ENCODE measurements at places on chromosomes 5 and 9.

DNA sequence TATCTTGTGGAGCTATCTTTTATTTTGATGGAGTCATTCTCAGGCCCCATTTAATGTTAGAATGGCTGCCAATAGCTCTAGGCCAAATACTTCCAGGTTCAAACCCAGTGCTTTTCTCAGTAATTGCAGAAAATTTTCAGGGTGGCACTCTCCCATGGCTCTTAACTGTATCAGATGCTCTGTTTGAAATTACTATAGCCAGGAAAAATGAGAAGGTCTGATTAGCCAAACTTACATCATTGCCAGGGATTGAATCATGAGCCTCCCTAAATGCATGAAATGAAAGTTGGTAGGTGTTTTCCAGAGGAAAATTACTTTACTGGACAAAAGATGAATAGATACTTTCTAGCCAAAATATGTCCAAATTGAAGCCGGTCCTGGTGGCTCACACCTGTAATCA is 404.8 kb downstream of the MAT2B start:
- DNase-seq: no peak

- no peak for DNase-seq
Measured at GRCh38 chr9:138049779-138050471, 172.3 kb downstream of the CACNA1B start.

- DNase-seq: no peak
Measured at GRCh38 chr9:20419533-20419932, 202.8 kb downstream of the MLLT3 start.

DNA sequence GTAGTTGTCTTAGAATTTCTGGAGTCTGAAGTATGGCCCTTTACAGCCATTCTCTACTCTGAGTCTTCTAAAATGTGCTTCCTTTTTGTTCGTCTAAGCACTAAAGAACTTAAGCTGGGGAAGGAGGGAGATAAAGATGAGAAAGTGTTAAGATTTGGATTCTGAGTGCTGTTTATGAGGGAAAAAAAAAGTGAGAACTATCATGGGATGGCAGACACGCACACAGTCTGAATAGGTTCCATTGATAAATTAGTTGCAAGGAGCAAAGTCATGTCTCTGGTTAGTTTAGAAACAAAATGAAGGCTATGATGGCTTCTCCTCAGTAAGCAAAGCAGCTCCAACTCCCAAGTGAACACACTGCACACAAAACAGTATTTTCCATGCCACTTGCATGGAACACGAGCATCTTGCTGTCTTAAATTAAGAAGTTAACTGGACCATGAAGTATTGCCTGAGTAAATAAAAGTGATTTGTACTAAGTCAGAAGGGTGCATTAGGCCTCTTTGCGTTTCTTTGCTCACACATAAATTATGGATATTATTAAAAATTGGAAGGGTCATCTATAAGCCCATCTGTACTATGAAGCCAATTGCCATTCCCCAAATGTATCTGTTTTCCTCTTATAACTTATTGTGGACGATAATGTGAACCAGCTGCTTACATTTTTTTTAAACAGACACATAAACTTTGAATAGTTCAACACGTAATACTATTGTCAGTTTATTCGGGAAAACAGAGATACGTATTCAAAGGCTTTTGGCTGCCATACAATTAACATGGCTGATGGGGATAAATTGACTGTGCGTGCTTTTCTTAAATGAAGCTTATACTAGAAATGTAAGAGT is 199.3 kb downstream of the SGCD start:
- peak; percentile 46 for DNase-seq

- no peak for DNase-seq
Measured at GRCh38 chr5:141135030-141135717, at the start of gene PCDHB5. TSS of gene PCDHB5 (plus strand) at chr5:141135206. CDS start at chr5:141135435, 229 bp downstream.

- DNase-seq: no peak
Measured at GRCh38 chr5:128084228-128085167, 932 bp downstream of the SLC12A2 start.

- no peak for DNase-seq
Measured at GRCh38 chr5:177361418-177362291, 3.9 kb downstream of the RGS14 start.

DNA sequence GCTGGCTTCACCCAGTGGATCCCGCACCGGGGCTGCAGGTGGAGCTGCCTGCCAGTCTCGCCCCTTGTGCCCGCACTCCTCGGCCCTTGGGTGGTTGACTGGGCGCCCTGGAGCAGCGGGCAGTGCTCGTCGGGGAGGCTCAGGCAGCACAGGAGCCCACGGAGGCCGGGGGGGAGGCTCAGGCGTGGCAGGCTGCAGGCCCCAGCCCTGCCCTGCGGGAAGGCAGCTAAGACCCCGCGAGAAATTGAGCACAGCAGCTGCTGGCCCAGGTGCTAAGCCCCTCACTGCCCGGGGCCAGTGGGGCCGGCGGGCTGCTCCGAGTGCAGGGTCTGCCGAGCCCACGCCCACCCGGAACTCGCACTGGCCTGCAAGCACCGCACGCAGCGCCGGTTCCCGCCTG is 3.7 kb upstream of the ADAMTS6 start:
- no peak for DNase-seq

DNA sequence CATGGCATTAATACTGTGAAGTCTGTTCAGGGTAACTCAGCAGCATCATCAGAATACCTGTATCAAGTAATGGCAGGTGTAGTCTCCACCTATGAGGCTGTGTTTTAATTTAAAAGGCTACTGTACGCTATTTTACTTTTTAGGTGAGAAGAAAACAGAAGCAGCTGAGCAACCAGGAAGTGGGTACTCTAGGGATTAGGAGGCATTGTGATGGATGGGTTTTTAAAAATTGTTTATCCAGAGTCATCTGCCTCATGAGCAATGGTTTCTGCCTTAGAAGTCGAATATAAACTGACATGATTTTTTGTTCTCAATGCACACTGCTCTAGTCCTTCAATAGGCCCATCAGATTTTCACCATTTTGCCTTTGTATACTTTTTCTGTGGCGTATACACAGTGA is 42.6 kb downstream of the PSIP1 start:
- no peak for DNase-seq

- peak; percentile 22 for DNase-seq
Measured at GRCh38 chr5:131525805-131526204, 109.2 kb downstream of the RAPGEF6 start.

GRCh38 chr5:87529486-87530076 is 116.9 kb upstream of the CCNH start:
- no peak for DNase-seq

- DNase-seq: no peak
Measured at GRCh38 chr5:28807195-28807729, 1768.9 kb upstream of the CDH9 start.

GRCh38 chr9:107559494-107560086 is 70.0 kb upstream of the KLF4 start:
- DNase-seq: no peak

DNA sequence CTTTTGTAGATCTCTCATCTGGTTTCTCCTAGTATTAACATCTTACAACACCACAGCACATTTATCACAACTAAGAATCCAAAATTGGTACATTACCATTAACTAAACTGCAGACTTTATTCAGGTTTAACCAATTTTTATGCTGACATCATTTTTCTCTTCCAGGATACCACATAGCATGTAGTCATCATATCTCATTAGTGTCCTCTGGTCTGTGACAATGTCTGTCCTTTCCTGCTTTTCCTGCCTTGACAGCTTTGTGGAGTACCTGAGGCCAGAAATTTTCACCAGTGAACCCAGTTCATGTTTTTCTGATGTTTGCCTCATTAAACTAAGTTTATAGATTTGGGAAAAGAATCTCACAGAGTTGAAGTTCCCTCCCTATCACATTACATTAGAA is 294.7 kb upstream of the TNC start:
- DNase-seq: no peak

- DNase-seq: no peak
Measured at GRCh38 chr5:38751103-38751502, 94.7 kb upstream of the OSMR start.

DNA sequence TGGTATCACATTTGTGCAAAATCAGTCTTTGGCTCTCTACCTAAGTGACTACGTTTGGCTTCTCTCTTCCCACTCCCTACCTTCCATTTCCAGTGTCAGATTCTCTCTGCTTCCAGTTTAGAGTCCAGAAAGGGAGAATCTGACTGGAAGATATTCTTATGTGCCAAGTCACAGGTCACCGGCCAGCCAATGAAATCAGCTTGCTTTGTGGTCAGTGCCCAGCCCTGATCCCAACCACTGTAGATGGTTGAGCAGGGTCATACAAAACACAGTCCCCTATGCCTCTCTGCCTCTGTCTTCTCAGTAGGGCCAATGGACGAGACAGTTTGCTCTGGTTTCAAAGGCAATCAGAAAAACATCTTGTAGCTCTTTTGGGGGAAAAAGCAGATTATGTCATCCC is 15.6 kb upstream of the EPB41L4B start:
- DNase-seq: no peak

GRCh38 chr5:167998148-167998767 is 293.2 kb upstream of the WWC1 start:
- no peak for DNase-seq

GRCh38 chr5:65955746-65956145 is 29.4 kb downstream of the ERBIN start:
- no peak for DNase-seq

GRCh38 chr9:14307989-14308852 is 5.7 kb downstream of the NFIB start:
- no peak for DNase-seq

- DNase-seq: no peak
Measured at GRCh38 chr5:5423586-5423985, 1.1 kb downstream of the ICE1 start.

DNA sequence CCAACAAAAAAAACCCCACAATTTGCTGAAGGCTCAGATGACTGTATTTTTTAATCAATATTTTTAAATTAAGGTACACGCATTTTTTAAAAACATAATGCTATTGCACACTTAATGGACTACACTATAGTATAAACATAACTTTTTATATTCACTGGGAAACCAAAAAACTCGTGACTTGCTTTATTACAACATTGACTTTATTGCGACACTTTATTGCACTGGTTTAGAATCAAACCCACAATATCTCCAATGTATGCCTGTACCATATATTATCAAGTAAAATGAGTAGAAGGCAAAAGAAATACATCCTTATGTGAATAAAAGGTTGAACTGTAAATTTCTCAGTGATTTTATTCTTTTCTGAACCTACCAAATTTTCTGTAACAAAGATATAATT is 53.7 kb downstream of the RICTOR start:
- DNase-seq: no peak

DNA sequence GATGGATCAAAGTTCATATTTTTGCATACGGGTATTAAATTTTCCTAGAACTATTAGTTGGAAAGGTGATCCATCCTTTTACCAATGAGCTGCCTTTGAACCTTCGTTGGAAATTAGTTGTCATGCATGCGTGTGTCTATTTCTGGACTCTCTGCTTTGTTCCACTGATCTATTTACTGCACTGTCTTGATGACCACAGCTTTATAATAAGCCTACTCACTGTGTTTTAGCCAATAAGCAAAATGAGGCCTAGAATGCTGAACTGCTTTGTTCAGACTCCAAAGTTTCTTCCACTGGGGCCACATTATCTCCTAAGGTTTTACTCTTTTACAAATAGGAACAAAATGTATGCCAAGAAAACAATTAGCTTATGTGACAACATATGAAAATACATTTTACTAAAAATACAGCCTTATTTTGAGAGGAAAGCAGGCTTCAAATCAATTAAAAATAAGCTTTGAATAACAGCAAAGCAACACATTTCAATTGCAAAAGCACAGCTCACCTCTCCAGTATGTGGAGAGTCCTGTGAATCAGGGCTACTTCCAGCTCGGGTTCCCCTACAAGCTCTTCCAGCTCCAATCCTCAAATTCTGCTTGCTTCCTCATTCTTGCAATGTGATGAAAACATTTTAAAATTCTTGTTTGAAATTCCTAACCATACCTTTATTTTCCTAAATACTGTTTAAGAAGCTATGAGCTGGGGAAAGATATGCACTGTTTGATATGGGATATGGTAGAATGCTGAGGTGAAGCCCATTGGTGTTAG is 72.0 kb downstream of the RETREG1 start:
- no peak for DNase-seq

DNA sequence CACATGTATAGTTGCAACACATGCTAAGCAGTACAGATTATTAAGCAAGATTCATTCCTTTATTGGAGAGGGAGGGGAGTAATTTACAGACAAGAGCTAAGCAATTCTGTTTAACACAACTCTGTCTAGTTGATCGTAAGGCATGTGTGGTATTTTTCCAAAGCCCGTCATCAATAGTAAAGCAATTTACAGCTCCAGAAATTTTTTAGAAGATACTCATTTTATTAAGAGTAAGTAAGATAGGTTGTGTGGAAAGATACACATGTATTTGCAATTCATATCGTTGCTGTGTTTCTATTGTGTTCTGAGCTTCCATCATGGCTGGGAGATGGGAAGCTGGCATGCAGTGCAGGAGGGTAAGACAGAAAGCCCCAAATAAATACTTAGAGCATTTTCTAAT is 289.2 kb upstream of the TMEM161B start:
- DNase-seq: no peak

DNA sequence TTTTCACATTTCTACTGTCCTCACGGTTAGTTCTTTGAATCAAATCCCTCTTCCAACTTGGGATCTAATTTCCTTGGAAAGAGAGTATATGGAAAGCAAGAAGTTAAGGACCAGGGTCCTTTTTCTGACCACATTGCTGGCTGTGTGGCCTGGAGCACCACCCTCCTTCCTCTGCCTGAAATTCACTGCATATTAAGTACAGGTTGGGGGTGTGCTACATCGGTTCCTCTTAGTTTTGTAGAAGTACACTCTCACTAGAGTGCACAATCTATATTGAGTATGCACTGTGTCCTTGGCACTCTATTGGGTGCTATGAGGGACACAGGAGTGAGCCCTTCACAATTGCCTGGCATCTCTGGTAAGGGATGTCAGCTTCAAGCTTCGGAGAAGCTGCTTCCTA is 53.8 kb upstream of the KLF9 start:
- DNase-seq: no peak

- no peak for DNase-seq
Measured at GRCh38 chr5:40834391-40834848, 602 bp downstream of the RPL37 start.

DNA sequence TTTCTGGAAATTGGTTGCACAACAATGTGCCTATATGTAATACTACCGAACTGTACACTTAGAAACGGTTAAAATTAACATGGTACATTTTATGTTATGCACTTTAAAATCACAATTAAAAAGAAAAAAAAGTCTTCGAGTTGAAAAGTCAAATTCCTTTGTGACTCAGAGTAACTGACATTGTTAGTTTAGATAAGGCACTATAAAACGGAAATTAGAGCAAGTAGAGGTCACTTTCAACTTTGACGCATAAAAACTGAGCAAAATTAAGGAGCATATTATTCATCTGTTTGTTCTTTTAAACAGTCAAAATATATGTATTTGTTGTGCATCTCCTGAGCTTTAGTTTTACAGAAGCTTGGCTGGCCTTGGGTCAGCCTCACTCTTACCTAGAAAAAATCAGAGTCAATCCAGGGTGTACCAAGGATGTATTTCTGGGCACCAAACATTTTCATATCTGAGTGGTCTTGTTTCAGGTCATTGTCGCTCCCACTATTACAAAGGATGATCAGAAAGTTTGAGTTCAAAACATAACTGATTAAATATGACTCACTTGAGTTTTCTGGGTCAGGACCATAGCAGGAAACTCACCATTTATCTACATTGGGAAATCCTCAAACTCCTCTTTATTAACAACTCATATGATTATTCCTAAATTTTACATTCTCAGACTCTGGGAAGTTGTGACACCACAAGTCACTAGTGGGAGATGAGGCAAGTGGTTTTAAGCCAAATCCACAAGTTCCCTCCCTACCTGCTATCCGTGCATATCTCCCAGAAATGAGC is 160.6 kb downstream of the CCDC192 start:
- no peak for DNase-seq

GRCh38 chr5:165400086-165400485 is 1894.7 kb downstream of the MAT2B start:
- DNase-seq: no peak

- no peak for DNase-seq
Measured at GRCh38 chr5:105956456-105957196, 1714.1 kb downstream of the EFNA5 start.

All from AG09319 (cell line).